ENCODE measurements at places on chromosomes 3 and 15.
A peak's percentile ranks its signal among the peaks of the same experiment; 100 is the strongest.

DNA sequence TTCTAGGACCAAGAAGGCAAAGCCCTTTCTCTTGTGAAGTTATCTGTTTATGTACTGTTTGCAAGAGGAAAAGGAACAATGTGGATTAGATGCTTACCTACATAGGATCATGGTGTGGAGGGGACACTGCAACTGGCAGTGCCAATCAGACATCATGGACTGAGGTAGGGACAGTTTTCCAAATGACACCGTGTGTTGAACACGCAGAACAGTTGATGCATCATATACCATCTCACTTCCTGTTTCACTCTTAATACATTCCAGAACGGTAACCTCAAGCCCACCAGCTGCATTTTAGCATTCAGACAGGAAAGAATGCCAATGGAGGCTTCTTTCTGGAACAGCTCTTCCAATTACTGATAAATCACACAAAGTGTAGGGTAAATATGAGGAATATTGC is 397.7 kb upstream of the LMCD1 start:
- peak; percentile 5 for DNase-seq

DNA sequence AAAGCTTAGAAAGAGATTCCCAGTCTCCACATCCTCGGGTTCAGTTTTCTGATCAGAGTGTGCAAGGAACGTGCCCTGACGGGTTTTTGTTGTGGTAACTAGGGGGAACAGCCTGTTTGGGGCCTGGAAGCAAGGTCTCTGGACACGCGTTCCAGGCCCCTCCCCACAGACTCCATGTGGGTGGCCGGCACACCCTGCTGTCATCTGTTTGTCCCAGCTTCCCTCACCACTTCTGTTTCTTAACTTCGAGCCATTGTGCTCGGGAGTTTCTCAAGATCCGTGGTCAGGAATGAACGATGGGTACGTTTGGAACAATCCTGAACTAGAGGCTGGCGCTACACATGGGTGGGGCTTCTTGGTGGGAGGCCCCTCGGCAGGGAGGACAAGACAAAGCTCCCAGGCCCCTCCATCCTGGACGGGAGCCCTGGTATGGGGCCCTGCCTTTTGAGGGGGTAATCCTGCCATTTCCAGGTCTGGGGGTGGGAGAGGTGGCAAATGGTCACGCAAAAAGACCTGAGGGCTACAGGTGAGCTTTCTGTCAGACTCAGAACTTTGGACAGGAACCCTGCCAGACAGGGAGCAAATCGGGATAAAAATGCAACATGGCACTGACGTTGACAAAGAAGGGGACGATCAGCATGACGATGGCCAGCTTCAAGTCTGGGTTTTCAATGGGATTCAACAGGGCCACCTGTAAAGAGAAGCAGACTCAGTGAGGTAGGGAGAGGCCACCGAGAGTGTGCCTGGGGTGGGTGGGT is 8.5 kb upstream of the MUSTN1 start:
- no peak for DNase-seq

DNA sequence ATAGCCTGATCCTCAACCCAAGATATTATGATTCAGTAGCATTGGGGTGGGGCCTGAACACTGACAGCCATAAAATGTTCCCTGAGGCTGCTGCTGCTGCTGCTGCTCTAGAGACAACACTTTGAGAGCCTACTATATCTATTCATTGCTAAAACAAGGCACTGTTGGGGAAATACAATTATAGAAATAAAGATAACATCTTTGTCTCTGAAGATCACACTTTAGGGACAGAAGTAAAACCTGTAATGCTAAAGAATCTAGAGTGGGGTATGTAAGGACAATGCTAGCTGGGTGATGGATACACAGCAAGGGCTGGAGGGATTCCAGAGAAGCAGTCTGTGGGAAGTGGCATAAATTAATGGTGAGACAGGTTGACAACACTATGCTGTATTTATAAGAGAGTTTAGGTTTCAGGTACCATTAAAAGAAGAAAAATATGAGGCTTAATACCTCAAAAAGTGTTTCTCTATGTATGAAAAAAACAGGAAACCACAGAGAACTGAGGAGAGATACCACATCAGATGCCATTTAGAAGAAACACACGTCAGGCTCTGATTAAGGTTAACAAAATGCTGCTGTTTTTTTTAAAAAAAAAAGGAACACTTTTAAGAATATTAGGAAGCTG is 115.9 kb downstream of the CBLB start:
- no peak for DNase-seq

DNA sequence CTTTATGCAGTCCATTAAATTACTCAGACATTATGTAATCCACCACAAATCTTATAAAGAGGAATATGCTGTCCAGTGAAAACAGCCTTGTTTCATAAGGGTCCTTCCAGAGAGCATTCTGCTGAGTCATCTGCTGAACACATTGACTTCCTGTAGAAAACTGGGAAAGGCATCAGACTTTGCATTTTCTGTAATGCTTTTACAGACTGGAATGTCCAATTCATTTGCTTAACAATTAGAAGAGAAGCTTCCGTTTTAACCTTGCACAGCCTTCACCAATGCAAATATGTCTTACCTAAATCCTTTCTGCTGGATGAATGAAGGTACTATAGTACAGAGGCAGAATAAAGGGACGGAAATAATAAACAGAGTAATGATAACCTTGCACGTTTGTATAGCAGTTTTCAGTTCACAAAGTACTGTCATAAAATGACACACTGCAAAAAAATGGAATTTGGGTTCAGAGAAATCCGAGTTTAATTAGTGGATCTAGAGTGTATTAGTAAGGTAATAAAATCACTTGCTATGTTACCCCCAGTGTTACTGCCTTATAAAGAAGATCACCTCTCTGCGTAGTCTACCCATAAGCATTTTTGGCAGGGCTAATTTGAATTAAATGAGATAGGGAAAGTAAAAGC is 301.5 kb downstream of the PYDC2 start:
- DNase-seq: peak; percentile 87

GRCh38 chr3:138081371-138082084 is 33.9 kb downstream of the DZIP1L start:
- no peak for DNase-seq

Measured in H4 (cell line).